SW 1271 (cell line): ENCODE measurements at places on chromosomes 12 and 14.

- DNase-seq, result peak; percentile 47
These were observed 42.5 kb downstream of the GALNT9 start for GRCh38 chr12:132286912-132287311.

DNA sequence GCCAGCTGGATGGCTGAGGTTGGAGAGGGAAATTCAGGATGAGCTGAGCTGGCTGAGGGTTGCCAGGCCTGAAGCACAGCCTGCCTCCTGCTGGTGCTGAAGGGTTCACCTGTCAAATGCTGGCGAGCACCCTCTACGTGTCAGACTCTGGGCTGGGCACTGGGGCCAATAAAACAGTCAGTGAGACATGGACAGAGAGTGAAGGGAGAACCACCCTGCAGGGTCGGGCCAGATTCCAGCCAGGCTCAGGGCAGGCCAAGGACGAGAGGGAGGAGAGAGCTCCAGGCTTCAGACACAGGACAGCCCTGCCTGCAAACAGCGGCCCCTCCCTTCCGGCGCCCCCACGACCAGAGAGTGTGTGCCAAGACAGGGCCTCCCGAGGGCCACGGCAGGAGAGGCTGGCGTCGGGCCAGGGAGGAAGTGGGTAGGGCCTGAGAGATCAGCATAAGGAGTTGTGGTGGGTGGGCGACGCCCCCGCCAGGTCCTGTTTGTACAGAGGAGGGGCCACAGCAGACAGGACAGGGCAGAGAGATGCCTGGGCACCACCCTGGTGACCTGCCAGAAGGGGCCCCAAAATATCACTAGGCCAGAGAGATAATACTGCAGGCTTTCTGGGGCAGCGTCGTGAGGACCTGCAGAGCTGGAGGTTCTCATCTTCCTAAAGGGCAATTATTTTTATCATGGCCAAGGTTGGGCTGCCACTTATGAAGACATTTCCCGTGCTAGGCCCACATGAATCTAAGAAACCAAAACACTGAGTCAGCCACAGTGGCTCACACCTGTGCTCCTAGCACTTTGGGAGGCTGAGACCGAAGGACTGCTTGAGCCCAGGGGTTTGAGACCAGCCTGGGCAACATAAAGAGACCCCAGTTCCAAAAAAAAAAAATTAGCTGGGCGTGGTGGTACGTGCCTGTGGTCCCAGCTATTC, 73.1 kb upstream of the GPR68 start:
- no peak for DNase-seq

DNA sequence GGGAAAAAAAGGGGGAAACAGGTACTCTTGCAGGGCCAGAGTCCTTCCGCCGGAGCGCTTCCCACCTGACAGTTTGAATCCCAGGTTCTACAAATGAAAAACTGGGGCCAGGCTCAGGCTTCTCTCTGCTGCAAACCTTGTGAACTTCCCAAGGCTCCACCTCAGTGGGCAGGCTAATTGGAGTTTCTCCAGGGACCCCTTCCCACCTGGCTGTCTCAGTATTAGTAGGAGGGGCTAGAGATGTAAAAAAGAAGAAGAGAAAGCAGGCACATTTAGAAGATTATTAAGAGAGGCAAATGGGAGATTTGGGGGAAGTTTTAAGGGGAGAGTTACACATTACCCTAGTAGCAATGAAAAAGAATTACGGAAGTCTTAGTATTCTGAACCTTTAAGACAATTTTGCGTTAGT, 20.0 kb upstream of the CLEC2D start:
- DNase-seq, result no peak

- no peak for DNase-seq
These were observed 36.3 kb downstream of the STON2 start for GRCh38 chr14:81363746-81364378.

GRCh38 chr14:71460091-71460490, 472.1 kb upstream of the RGS6 start:
- no peak for DNase-seq

GRCh38 chr14:75090353-75090752, 20.9 kb downstream of the ZC2HC1C start:
- no peak for DNase-seq

DNA sequence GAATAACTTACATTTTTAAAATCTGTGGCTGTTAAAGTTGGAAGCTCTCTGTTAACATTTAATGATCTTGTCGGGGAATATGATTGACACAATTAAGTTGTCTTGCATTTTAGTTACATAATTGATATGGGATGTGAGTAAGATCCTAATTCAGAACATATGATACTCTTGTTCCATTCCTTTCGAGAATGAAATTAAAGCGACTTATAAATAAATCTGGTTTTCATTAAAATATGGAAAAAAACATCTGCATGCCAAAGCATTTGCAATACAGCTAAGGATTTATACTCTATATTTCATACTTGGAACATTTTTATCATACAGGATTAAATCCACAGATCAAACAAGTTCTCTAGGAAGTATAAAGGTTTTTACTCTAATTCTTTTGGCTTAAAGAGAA, 52.0 kb downstream of the SLC38A6 start:
- no peak for DNase-seq

- DNase-seq, result no peak
These were observed 4.1 kb upstream of the RBM19 start for GRCh38 chr12:113970211-113970610.
